ENCODE measurements at places on chromosomes 6 and 20.

DNA sequence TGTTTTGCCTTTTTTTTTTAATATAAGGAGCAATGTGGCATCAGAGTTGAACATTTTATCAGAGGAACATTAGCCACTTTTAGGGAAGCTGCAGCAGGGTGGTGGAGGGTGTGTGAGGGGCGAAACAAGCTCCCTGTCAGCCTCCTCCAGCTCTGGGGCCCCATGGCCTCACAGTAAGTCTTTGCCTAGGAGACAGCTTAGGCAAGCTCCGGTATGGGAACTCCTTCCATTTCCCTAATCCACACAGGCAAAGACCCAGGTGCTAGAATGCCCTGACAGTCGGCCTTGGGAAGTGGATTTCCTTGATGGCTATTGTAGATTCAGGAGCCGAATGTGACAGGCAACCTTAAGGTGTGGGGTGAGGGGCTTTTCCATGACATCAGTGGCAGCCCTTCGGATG, 862 bp downstream of the PRND start:
- DNase-seq = no peak

DNA sequence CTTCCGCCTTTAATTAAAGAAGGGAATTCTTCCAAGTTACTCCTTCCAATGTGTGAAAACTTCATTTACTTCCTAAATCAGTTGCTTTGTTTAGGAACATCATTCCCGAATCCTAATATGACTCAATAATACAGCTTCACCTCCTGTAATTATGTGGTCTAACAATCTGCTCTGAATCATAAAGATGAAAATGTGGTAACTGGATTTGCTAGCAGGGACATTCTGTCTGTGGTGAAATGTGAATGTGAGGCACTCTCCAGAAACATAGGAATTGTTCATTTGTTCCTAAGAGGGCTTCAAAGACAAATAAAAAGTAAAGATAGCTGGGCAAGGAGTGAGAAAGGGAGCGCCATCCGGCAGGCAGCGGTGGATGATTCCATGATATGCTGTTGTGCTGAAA, 678.1 kb downstream of the KIF16B start:
- DNase-seq = no peak

- DNase-seq = no peak
Observed at GRCh38 chr20:8829256-8829655, 239.6 kb upstream of the PLCB4 start.

- DNase-seq = peak; percentile 48
Observed at GRCh38 chr6:158279615-158280014, 32.6 kb upstream of the TULP4 start.

- DNase-seq = no peak
Observed at GRCh38 chr6:44122801-44123200, 4.5 kb downstream of the MRPL14 start.

DNA sequence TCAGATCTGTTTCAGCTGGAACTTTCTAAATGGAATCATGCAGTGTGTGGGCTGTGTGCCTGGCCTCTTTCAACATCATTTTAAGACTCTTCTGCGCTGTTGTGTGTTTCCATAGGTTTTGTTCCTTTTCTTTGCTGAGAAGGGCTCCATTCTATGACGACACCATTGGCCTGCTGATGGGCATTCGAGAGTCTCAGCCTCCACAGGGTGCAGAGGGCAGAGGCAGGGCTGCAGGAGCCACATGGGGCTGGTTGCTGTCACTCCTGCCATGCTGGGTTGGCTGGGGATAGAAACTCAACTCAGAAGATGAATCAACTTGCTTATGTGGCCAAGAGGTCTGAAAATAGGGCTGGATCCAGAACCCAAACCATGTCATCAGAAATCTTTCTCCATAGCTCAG, 68.5 kb upstream of the SLCO4A1 start:
- no peak for DNase-seq

GRCh38 chr6:55388211-55388610, 60.9 kb downstream of the GFRAL start:
- DNase-seq = no peak

GRCh38 chr20:38658879-38659596, 57.4 kb downstream of the ARHGAP40 start:
- DNase-seq = no peak
